ENCODE measurements at places on chromosomes 5 and 9.
A peak's percentile ranks its signal among the peaks of the same experiment; 100 is the strongest.

- DNase-seq: no peak
These were observed 15.2 kb downstream of the ZCCHC9 start for GRCh38 chr5:81316571-81316970.

- no peak for DNase-seq
These were observed 182.6 kb upstream of the TBCA start for GRCh38 chr5:77958642-77959330.

DNA sequence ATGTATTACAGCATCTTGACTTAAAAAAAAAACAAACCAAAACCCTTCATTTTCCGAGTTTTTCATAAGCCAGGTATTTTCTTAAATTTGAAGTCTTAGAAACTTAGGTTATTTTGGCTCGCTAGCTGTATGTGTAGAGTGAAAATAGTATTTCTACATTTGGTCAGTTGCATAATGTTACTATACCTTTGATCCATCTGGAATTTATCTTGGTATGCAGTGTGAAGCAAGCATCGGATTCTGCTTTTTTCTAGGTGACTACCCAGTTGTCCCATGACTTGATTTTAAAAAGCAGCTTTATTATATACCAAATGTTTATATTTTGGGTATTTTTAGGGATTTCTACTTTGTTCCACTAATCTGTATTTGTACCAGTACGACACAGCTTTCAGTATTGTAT lies 27.7 kb downstream of the UBAP1 start:
- no peak for DNase-seq

DNA sequence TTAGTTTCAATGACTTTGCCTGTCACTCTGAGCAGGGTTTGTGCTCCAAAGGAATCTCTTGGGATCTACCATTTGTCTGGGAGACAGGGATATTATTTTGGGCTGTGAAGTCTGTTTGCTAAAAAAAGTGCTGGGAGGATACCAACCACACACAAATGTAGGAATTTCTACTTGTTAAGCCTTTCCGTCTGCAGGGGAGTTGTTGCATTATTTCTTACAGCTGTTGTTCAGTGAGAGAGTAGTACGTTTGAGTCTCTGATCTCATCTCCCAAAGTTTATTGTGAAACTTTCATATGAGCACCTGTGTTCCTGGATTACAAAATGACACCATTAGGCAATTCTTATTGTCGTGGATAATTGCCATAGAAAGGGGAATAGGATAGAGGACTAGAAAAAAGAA lies 78.3 kb upstream of the SEMA6A start:
- DNase-seq: no peak

DNA sequence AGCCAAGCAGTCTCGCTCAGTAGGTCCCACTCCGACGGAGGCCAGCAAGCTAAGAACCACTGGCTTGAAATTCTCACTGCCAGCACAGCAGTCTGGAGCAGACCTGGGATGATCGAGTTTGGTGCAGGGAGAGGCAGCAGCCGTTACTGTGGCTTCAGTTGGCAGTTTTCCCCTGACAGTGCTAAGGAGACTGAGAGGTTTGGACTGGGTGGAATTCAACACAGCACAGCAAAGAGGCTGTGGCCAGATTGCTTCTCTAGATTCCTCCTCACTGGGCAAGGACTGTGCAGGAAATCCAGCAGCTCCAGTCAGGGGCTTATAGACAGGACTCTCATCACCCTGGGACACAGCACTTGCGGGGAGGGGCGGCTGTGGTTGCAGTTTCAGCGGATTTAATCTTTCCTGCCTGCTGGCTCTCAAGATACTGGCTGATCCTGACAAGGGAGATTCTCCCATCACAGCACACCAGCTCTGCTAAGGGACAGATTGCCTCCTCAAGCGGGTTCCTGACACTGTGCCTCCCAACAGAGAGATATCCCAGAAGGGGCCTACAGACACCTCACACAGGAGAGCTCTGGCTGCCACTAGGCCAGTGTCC lies 122.1 kb downstream of the YIPF5 start:
- DNase-seq: no peak

DNA sequence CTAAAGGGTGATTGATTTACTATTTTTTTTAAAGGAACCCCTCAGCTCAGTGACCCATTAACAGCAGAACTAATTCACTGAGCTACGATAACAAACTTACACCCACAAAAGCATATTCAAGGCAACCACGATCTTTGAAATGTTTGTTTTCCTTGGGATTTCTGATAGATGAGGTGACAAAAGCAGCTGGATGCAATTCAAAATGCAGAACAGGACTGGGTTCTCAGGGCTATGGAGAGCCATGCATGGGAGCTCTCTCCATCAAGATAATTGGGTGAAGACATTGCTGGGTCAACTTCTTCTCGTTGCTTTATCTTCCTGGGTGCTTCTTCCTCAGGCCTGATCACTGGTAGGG lies 60.1 kb downstream of the PAPPA start:
- no peak for DNase-seq

GRCh38 chr5:141430332-141431113 lies at the start of gene PCDHGA12:
PCDHGA12 (plus strand) TSS chr5:141430507; CDS start chr5:141430760, 253 bp downstream.
- no peak for DNase-seq

DNA sequence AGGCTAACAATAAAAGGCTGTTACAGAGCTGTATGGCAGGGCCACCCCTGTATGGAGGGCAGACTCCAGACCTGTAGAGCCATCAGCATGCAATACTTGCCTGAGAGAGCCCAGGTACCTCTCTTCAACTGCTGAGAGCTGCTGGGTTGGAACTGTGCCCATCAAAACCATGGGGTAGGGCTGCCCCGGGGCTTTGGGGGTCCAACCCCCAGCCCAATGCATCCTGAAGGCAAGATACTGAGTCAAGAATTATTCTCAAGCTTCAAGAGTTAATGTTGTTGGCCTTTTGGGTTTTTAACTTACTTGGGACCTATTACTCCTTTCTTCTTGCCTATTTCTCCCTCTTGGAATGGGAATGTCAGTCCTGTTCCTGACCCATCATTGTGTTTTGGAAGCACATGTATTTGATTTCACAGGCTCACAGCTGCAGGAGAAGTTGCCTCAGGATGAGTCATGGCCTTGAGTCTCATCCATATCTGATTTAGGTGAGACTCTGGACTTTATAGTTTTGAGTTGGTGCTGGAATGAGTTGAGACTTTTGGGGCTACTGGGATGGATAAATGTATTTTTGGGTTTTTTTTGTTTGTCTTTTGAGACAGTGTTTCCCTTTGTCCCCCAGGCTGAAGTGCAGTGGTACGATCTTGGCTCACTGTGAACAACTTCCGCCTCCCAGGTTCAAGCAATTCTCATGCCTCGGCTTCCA lies 21.0 kb upstream of the CDK7 start:
- no peak for DNase-seq

DNA sequence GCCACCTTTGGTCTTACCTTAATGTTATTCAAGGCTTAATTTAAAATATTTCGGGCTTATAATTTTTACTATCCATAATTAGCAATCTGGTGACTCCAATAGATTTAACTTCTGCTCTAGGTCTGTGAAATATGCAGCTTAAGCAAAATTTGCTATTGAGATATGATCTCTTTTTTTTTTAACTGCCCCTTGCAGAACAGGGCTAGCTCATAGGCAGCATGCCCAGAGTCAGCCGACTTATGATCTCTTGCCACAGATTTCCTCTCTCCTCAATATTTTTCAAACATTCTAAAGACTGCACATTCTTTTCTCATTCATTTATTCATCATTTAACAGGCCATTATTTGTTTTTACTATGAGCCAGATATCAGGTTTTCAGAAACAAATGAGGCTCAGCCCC lies 4.5 kb downstream of the TTC23L start:
- no peak for DNase-seq

DNA sequence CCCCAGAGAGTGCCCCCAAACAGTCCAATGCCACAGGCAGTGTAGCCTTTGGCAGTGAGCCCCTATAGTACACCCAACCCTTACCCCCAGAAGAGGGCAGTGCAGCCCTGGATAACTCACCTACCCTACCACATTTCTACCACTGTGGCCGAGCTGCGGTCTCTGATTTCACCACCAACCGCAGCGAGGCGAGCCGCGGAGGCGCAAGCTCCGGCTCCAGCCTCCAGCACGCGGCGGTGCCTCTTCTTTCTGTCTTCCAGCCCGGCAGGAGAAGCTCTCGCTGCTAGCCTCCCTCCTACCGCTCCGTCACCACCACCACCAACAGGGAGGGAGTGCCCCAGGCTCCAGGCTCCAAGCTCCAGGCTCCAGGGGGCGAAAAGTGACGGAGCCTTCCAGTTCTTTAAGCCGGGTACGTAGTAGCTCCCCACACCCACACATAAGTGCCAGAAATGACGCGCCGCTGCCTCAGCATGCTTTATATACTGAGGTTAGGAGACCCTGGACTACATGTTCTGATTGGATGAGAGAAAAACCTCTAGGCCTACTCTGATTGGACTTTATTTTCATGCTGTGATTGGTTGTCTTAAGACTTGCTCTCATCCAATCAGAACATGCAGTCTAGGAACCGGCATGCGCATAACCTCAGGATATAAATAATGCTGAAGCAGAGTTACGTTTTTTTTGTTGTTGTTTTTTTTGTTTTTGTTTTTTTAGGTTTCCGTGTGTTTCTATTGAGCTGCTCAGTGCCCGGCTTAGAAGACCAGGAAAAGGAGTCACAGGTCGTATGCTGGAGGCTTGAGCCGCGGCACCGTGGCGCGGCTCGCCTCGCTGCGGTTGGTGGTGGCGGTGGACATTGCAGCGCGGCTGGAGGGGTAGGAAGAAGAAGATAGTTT lies at the start of gene PCAT7:
Gene PCAT7, plus strand, starts transcription at position 645 of the 893 bp plus-strand sequence.
- no peak for DNase-seq

DNA sequence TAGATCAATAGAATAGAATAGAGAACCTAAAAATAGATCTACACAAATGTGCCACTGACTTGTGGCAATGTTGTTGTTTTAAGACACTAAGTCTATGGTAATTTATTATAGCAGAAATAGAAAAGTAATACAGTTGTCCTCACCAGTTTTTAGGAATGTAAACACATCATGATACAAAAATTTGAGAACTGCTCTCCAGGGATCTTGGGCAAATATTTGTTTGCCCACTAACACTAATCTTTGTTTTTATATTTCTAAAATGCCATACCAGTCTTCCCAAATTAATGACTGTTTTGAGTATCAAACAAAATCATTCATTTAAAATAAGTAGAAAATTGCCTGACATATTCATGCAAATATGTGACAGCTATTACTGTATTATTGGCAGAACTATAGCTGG lies 297.6 kb downstream of the BRINP1 start:
- no peak for DNase-seq

DNA sequence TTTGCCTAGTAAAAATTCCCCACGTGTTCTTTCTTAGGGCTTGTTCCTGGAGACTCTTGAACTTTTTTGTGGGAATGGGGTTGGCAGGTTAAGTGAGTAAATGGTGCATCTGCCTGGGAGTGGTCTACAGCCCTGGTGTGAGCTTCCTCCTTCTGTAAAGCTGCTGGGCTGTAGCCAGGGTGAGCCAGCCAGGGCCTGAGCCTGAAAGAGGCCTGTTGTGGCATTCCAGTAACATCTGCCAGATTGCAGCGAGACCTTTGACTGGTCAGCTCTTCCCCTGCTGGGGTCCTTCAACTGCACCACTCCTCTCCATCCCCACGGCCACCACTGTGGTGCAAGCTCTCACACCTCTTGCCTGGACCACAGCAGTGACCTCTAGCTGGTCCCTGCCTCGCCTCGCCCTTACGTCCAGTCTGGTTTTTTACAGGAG lies 47.5 kb downstream of the SLC22A5 start:
- DNase-seq: no peak

- no peak for DNase-seq
These were observed 409.6 kb downstream of the GADD45G start for GRCh38 chr9:90014421-90014820.

DNA sequence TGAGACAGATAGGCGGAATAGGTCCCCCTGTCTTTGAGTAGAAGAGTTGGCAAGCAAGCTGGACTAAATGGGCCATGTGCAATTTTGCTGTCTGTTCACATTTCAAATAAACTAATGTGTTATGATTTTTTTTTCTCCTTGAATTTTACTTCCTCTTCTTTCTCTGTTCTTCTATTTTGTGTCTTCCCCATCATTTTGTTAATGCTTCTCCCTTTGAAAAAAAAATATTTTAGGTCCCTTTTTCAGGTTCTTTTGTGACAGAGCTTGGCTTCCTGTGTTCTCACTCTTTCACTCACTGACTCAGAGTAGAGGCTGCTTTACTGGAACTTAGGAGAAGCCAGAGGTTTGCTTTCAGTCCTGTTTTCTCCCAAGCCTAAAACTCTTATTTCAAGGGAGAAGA lies 48.1 kb downstream of the PTCD2 start:
- DNase-seq: no peak

GRCh38 chr9:14251154-14252071 lies 62.5 kb downstream of the NFIB start:
- peak; percentile 88 for DNase-seq

DNA sequence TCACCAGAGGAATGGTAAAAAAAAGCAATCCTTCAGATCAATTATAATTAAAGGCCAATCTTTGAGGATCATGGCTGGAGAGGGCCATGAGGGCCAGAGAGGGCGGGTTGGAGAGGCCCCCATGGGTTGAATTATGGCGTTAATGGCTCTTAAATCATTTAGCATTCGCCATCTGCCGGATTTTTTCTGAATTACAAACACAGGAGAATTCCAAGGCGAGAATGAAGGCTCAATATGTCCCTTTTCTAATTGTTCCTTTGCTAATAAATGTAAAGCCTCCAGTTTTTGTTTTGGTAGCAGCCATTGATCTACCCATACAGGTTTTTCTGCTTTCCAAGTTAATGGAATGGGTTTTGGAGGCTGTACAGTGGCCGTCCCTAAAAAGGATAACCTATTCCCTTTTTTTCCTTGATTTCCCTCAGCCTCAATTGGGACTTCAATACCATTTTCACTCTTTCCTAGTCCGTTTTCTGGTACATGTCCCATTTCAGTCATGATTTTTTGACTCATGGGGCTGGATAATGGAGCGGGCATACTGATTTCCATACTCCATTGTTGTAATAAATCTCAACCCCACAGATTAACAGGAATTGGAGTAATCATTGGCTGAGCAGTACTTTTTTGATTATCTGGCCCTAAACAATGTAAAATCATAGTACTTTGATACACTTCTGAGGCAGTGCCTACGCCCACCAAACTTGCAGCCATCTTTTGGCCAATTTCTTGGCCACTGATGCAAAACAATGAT lies 6.7 kb upstream of the TMEM141 start:
- no peak for DNase-seq

- no peak for DNase-seq
These were observed 767.4 kb upstream of the CDH10 start for GRCh38 chr5:25412116-25412661.

DNA sequence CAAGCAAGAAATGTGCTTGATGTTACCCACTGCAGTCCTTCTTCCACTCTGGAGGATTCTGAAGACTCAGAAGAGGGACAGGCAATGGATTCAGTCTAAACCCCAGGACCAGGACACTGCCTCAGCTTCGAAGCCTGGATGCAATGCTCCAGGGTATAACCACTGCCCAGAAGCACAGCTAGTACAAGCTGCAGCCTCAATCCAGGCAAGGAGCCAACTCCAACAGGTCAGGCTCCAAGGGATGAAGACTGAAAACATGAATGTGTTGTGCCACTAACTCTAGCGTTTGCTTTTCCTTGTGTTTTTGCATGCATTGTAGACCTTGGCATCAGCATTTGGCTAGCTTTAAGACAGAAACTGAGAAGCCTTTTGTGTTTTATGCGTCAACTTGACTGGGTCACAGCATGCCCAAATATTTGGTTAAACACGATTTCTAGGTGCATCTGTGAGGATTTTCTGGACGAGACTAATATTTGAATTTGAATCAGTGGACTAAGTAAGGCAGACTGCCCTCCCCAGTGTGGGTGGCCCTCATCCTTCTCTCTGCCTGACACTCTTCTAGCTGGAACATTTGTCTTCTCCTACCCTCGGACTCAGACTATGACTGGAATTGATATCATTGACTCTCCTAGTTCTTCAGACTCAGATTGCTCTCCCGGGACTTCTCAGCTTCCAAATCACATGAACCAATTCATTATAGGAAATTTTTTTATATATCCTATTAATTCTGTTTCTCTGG lies 20.5 kb upstream of the GPX3 start:
- DNase-seq: peak; percentile 85

- DNase-seq: no peak
These were observed 71.8 kb downstream of the RAPGEF1 start for GRCh38 chr9:131668057-131668438.
